ENCODE measurements at places on chromosomes 16 and 17. TPM values are rescaled to one million over a fixed set of nuclear protein-coding genes. Genes with fewer than 3 reads are reported as not detected.

KRTAP1-5 gene
- not detected for total RNA-seq

TEX19 gene
- not detected for total RNA-seq

- H3K27me3 ChIP-seq: no peaks in the 10 kb centered on the region
- peaks cover 16% of the 10 kb centered on the region for H3K4me1 ChIP-seq
- peaks cover 53% of the 10 kb centered on the region for H3K36me3 ChIP-seq
- H3K4me3 ChIP-seq: no peak overlapping the region
- H3K27ac ChIP-seq: no peak overlapping the region
Measured at GRCh38 chr16:8847623-8848022, 21.2 kb downstream of the CARHSP1 start.

- H3K4me1 ChIP-seq: no peaks in the 10 kb centered on the region
- H3K4me3 ChIP-seq: no peak overlapping the region
Measured at GRCh38 chr17:15124264-15124595, 140.9 kb downstream of the PMP22 start.

DNA sequence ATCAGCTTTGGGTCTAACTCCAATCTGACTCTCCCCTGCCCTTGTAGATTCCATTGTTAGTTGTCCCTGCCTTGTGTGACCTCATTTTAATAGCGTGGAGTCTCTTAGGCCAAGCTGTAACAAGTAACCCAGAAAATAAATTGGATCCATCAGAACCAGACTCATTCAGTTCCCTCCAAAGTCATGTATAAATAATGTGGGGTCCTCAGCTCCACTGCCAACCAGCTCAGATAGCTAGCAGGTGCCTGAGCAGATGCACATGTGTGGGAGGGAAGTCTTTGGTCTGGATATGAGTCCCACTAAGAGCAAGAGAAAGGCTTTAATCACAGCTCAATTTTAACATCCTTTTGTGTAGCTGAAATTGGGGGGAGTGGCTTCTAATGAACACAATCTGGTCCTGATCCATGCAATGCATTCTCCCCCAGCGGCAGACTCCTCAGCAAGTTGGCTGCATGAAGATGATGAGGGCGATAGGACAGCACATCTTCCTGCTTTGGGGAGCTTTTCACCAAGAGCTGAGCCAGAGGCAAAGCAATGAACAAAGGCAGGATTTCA is 151.6 kb downstream of the ABCC12 start:
- H3K36me3 ChIP-seq: no peaks in the 10 kb centered on the region
- no peak for DNase-seq
- H3K4me3 ChIP-seq: no peak overlapping the region
- H3K4me1 ChIP-seq: no peaks in the 10 kb centered on the region
- H3K27ac ChIP-seq: no peak overlapping the region

Measured in Calu3 (cell line).